ENCODE measurements at places on chromosomes 3 and 15.

DNA sequence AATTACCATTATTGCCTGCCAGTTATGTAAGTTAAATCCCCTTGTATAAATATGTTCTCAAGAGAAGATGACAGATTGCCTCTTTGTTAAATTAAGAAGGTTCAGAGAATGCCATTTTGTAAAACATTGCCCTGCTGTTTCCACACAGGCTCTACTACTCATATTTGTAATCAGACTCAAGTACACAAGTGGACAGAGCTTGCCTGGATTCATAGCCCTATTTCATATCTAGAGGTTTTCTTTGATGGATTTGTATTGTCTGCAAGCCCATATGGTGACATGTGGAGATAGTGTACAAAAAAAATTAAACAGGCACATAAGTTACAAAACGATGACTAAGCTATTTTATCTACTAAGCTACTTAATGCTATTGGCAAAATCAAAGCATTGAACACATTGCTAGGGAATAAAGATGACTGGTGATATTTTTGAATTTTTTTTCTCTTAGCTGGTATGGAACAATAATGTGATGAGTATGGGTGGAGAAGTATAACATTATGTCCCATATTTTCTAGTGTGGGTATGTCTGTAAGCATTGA, 1286.6 kb upstream of the ALCAM start:
- no peak for DNase-seq

DNA sequence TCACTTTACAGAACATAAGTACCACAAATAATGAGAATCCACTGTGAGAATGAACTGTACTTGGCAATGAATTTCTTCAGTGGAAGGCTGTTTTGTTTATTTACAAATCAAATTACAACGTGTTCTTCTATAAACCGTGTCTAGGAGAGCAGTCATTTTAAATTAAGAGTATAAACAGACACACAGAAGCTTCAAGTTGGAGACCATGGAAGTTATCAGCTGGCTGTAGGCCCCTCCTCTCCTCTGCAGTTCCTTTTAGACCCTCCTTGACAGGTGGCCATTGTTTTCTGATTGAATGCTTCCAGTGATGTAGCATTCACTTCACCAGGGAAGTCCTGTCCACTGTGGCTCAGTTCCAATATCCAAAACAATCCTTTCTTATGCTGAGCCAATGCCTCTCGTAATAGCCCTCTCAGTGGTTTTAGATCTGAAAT, 7.3 kb upstream of the MAPK6 start:
- no peak for DNase-seq

DNA sequence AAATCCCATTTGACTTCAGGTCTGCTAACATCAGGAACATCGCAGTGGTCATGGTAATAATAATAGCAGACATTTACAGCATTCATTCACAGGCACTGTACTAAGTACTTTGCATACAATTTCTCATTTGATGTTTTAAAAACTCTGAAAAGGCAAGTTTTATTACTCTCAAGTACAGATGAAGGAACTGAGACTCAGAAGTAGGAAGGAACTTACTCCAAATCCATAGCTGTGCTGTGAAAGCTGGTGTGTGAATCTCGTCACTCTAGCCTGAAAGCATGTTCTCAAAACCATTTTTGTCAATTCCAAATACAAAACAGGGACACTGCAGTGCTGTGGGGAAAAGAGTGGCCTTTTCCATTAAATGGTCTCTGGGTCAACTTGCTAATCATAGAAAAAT, 179.9 kb downstream of the FAM43A start:
- DNase-seq: no peak

DNA sequence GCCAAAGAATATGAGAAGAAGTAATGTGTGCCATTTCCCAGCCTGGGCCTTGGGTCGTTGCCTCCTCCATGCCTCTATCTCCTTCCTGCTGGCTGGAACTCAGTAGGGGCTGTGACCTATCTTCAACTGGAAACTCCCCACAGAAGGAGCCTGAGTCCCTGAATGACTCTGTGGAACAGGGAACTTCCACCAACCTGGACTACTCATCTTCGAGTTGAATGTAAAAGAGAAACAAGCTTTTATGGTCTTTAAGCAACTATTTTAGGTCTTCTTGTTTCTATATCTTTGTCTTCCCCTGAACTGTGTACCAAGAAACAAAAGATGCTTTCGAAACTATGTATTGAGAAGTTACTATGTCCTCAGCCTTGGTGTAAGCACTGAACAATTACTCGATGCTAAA, 355.3 kb upstream of the NR2F2 start:
- DNase-seq: no peak

DNA sequence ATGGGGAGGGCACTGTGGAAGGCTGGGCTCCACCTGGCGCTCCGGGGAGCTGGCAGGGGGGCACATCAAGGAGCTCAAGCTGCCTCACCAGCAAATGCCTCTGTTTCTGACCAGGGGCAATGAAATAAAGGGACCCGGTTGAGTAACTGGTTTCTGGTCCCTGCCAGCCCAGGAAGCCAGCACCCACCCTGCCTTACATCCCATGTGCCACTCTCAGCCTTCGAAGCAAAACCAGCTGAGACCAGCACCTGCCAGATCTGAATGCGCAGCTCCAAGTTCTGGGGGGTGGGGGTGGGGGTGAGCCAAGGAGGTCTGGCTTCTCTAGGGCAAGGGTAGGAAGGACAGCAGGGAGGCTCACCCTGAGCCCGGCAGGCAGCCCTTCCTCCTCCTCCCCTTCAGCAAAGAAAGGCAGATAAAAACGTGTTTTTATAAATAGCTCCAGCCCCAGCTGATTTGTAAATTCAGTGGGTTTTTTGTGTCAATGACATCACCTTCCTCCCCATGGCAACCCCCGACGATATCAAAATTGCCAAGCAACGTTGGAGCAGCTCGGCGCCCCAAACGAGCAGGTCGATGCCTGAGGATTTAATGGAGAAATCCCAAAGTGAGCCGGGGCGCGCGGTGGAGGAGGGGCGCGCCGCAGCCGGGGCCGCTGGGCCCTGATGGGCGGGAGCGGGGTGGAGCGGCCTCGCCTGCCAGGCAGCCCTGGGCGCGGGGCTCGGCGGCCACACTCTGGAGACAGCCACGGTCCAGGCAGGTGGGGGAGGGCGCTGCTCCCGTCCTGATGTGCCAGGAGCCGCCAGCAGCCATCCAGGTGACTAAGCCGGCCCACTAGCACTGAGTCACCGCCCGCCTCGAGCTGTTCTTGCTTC, at the start of gene PAK6:
Gene PAK6, plus strand, starts transcription at position 532 of the 872 bp plus-strand sequence. CDS start 25,723 bp downstream, outside the sequence.
- DNase-seq: no peak

- DNase-seq: no peak
Measured at GRCh38 chr3:141656771-141657170, 81.3 kb upstream of the RNF7 start.

- no peak for DNase-seq
Measured at GRCh38 chr15:30940359-30940758, 36.6 kb downstream of the FAN1 start.

DNA sequence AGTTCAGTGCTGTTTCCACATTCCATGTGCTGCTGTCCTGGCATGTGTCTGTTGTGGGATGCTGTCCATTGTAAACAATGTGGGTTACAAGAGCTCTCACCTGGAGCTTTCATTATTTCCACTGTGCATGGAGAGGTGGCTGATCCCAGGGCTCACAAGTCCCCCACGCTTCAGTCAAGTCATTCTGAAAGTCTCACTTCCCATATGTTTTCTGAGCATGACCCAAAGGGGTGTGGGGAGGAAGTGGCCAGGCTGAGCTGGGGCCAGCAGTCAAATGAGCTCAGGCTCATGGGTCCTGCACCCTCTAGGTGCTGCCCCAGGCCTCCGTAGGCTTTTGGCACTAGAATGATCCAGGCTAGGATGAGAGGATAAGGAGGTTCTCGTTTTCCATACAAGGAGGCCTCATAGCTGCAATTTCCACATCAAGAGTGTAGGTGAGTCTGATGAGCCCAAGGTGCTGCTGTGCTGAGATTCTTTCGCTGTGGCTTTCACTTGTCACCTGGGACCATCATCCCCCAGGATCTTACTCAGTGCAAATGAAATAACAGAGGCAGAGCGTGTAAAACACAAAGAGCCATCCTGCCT, 22.0 kb downstream of the STARD5 start:
- peak; percentile 21 for DNase-seq

DNA sequence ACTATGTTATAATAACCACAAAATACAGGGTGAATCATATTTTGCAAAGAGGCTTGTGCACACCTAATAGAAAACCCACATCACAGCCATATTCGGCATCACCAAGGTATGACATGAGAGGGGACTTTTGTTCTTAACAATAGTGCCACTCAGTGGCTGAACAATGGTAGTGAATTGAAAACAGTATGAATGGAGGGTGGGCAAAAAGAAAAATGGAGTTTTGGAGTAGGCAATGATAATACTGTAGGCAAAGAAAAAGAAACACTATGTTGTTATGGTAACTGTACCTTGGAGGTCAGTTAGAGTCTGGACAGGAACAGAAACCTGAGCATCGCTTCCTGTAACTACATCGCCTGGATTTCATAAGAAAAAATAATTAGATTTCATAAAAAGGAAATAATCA, 348.6 kb downstream of the PLCL2 start:
- peak; percentile 3 for DNase-seq

GRCh38 chr15:30984118-30984517, 7.3 kb downstream of the MTMR10 start:
- DNase-seq: no peak

- DNase-seq: no peak
Measured at GRCh38 chr3:123096731-123097130, 29.9 kb downstream of the PDIA5 start.

DNA sequence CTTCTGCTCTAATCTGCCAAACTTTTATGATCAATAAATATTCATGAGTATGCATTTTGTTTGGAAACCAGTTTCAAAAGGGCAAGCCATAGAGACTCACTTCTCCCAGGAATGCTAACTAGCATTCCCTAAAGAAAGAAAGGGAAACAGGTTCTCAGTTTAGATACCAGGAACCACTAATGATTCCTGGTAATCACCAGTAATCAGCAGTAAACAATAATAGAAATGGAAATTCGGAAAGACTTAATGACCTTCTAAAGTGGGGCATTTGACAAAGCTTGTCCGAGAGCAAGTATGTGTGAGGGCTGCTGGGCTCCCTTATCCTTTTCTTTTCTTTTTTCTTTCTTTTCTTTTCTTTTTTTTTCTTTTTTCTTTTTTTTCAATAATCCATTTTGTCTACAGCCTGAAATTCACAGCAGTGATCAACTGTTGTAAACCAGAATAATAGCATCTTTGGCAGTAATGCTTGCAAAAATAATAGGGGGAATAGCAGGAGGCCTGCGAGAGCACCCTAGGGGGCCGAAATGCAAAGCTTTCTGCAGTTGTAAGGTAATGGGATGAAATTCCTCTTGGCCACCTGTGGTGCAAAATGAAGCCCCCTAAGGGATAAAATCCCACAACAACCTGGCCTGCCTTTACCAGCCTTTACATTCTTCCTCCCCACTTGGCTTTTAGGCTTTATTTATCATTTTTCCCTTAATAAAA, 253.2 kb downstream of the ZPLD1 start:
- no peak for DNase-seq

DNA sequence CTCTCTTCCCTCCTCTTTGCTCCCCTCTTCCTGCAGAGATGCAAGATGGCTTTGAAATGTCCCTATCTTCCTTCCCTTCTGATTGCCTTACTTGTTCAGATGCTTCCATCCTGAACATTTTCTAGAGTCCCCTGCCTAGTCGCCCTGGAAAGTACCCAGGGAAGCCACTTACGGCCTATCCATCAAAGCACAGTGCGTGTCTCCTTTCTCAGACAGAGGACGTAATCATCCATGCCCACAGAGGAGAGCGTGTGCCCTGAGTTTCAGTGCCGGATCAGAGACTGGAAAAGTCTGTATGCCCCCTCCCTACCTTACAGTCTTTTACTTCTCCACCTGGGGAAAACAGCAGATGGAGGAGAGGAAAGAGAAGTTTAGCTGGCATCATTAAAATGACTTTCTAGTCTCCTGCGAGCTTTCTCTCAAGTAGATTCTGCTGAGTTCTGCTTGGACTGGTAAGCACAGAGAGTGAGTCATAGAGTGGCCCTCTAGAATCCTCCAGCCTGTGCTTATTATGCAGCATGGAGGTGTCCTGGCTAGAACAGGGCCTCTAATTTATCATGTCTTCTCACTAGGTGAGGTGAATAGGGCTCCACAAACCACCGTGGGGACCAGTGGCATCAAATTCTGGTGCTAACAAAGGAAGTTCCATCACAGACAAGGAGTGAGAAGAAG, 114.6 kb downstream of the SLCO3A1 start:
- DNase-seq: no peak

DNA sequence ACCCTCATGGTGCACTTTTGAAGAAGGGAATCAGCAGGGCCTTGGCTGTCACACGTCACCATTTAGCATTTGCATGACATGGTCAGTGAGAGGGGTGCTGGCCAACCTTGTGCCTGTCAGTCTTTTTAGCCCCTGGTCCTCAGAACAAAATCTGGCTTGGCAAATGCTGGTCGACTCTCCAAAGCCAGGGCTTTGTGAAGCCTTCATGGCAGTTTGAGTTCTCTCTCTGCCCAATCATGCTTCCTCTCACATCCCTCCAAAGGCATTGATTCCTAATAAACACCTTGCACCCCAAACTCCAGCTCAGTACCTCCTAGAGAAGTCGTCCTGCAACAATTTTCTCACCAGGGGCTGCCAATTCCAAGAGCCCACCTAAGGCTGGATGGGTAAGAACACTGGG, 19.4 kb downstream of the CCR9 start:
- no peak for DNase-seq

Data from stimulated activated naive CD4-positive, alpha-beta T cell treated with Interleukin-2 at 50 U/mL for 16 hours (primary cell).